ENCODE measurements at places on chromosomes 3 and 15.

DNA sequence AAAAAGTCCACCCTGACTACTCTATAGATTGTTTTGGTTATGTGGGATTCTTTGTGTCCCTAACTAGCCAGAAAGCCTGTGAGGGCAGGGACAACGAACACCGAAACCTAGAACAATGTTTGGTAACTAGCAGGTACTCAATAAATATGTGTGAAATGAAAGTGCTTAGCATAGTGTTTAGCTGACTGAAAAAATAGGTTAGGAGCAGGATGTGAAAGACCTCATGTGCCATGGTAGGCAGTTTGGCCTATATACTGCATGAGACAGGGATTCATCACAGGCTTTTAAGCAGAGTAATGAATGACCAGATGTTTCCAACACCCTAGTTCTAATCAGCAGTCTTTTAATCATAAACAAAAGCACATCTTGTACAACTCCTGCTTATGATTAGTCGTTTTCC is 64.2 kb downstream of the MYO5A start:
- DNase-seq, result no peak

GRCh38 chr15:49383266-49383665 is 39.8 kb upstream of the FGF7 start:
- no peak for DNase-seq

DNA sequence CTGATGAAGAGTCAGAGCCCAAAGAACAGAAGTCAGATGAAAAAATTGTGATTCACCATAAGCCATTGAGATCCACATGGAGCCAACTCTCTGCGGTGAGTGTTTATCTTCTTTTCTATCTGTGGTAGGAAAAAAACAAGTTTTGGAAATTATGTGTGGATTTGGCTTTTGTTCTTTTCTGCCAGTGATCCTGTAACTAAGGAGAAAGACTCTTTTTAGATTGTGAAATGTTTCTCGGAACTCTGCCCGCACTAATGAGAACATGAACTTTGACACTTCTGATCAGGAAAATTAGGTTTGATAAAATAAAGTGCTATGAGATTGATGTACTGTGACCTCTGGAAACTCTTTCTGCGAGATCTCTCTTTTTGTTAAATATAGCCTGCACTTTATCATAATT is 8.4 kb downstream of the ARHGEF26 start:
- DNase-seq, result no peak

GRCh38 chr3:66812136-66812535 is 186.0 kb upstream of the KBTBD8 start:
- DNase-seq, result no peak

GRCh38 chr3:97896547-97896946 is 74.7 kb downstream of the CRYBG3 start:
- no peak for DNase-seq

Measured in CD4-positive, alpha-beta T cell (primary cell).